ENCODE measurements at places on chromosomes 16 and 17.

GRCh38 chr17:14513835-14514234 lies 213.0 kb downstream of the HS3ST3B1 start:
- no peak for DNase-seq

GRCh38 chr17:80468242-80468641 lies 8.2 kb downstream of the NPTX1 start:
- DNase-seq: no peak

- no peak for DNase-seq
Observed at GRCh38 chr17:64491034-64491860, 5.6 kb downstream of the POLG2 start.

DNA sequence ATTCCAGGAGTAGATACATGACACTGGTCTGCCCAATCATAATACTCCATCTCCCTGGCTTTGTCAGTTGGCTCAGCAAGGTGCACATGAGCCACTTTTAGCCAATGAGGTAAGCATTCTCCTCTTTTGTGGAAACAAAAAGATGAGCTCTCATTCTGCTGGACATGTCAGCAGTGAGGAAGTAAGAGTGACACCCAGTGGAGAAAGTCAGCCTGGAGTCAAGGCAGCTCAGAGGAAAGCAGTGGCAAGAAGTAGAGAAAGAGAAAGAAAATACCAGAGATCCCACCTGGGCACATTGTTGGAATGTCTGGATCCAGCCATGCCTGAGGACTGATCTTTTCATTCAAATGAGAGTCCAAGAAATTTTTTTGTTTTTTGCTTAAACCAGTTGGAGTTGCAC lies 496.9 kb upstream of the C16orf82 start:
- no peak for DNase-seq

GRCh38 chr17:13557077-13557476 lies 44.7 kb downstream of the HS3ST3A1 start:
- DNase-seq: no peak

- no peak for DNase-seq
Observed at GRCh38 chr17:77726549-77727006, 231.9 kb upstream of the TNRC6C start.
